Activated CD4-positive, alpha-beta memory T cell treated with anti-CD3 and anti-CD28 coated beads, Interleukin-2, amount 10 ng/mL, durations not matched to agents 7 days and 5 days (primary cell): ENCODE measurements at places on chromosomes 11 and 22.

- H3K4me3 ChIP-seq: no peak overlapping the region
- DNase-seq: no peak
- no peaks in the 10 kb centered on the region for H3K27me3 ChIP-seq
- H3K27ac ChIP-seq: no peak overlapping the region
- no peaks in the 10 kb centered on the region for H3K36me3 ChIP-seq
Measured at GRCh38 chr11:91459840-91460239, 764.8 kb upstream of the FAT3 start.

- H3K27ac ChIP-seq: no peak overlapping the region
- DNase-seq: no peak
- no peak overlapping the region for H3K4me3 ChIP-seq
- H3K36me3 ChIP-seq: no peaks in the 10 kb centered on the region
- no peaks in the 10 kb centered on the region for H3K27me3 ChIP-seq
Measured at GRCh38 chr11:66936311-66936711, 21.9 kb downstream of the PC start.

DNA sequence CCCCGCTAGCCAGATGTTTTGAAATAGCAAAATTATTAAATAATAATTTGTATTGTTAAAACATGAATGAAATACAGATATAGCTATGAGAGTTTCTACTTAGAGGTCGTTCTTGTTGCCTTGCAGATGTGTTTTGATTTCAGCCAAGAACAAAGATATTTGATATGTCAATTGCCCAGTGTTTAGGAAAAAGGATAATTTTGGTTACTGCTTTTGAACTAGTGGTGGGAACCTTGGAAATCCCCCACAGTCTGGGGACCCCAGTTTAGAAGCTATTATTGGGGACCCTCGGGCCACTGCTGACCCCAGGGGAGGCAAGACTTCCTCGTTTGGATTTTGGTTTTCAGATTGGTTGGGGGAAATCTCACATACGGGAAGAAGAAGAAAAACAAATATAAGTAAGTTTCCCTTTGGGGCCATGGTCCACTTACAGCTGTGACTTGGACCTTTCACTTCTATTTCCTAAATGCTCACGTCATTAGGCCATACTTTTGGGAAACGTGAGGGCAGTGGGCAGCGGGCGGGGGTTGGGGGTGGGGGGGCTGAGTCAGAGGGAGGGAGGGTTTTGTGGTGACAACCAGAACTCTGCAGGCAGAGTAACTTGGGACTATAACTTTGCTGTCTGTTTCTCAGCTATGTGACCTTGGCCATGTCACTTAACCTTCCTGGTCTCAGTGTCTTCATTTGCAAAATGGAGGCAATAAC lies 37.0 kb downstream of the LDLRAD3 start:
- no peaks in the 10 kb centered on the region for H3K4me1 ChIP-seq
- H3K27me3 ChIP-seq: no peaks in the 10 kb centered on the region
- no peak overlapping the region for H3K4me3 ChIP-seq
- DNase-seq: no peak

GRCh38 chr22:27159716-27160295 lies 502.4 kb downstream of the MIAT start:
- DNase-seq: no peak
- H3K4me1 ChIP-seq: no peaks in the 10 kb centered on the region
- no peak overlapping the region for H3K27ac ChIP-seq
- no peaks in the 10 kb centered on the region for H3K36me3 ChIP-seq
- H3K4me3 ChIP-seq: no peak overlapping the region

GRCh38 chr11:90757849-90758494 lies 535.1 kb upstream of the CHORDC1 start:
- H3K4me3 ChIP-seq: no peak overlapping the region
- no peaks in the 10 kb centered on the region for H3K27me3 ChIP-seq
- H3K36me3 ChIP-seq: no peaks in the 10 kb centered on the region

GRCh38 chr11:19995145-19995544 lies 165.1 kb downstream of the DBX1 start:
- H3K27me3 ChIP-seq: no peaks in the 10 kb centered on the region
- no peaks in the 10 kb centered on the region for H3K36me3 ChIP-seq
- no peak for DNase-seq
- no peaks in the 10 kb centered on the region for H3K4me1 ChIP-seq

- H3K36me3 ChIP-seq: no peaks in the 10 kb centered on the region
- peaks cover 13% of the 10 kb centered on the region for H3K4me1 ChIP-seq
- no peak for DNase-seq
- H3K4me3 ChIP-seq: peak overlapping the region; percentile 48
- H3K27ac ChIP-seq: no peak overlapping the region
Measured at GRCh38 chr11:130448039-130448415, 418 bp upstream of the ADAMTS15 start.

GRCh38 chr22:19622061-19622441 lies 92.3 kb upstream of the SEPTIN5 start:
- peaks cover 8% of the 10 kb centered on the region for H3K27me3 ChIP-seq
- peaks cover 6% of the 10 kb centered on the region for H3K4me1 ChIP-seq
- H3K27ac ChIP-seq: no peak overlapping the region
- H3K4me3 ChIP-seq: no peak overlapping the region
- no peaks in the 10 kb centered on the region for H3K36me3 ChIP-seq
- no peak for DNase-seq

DNA sequence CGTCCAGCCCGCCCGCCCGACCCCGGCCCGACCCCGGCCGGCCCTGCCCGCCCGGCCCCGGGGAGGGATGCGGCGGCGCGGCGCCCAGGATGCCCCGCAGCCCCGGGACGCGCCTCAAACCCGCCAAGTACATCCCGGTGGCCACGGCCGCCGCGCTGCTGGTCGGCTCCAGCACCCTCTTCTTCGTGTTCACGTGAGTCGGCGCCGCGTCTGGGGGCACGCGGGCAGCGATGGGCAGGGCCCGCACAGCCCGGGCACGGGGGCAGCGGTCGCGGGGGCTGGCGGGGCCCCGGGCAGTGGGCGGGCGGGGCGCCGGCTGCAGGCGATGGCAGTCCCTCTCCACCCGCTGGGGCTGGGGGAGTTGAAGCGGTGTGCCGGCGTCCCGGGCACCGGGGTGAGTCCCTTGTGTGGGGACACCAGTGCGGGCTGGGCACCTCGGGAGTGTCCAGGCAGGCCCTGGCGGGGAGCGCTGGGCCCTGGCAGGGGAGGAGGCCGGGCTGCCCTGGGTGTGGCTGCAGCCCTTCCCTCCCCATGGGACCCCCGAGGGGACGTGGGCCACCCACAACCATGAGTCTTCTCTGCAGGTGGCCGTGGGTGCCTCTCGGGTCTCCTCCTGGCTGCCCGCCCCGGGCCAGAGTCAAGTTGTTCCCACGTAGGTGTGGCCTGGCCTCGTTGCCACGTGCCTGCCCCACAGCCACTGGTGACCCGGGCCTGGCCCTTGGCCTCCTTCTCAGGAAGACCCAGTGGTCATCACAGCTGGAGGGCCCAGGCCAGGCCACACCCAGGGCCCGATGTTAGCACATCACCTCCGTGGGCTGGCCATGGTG lies 468 bp downstream of the ZDHHC8 start:
- H3K27me3 ChIP-seq: no peaks in the 10 kb centered on the region

DNA sequence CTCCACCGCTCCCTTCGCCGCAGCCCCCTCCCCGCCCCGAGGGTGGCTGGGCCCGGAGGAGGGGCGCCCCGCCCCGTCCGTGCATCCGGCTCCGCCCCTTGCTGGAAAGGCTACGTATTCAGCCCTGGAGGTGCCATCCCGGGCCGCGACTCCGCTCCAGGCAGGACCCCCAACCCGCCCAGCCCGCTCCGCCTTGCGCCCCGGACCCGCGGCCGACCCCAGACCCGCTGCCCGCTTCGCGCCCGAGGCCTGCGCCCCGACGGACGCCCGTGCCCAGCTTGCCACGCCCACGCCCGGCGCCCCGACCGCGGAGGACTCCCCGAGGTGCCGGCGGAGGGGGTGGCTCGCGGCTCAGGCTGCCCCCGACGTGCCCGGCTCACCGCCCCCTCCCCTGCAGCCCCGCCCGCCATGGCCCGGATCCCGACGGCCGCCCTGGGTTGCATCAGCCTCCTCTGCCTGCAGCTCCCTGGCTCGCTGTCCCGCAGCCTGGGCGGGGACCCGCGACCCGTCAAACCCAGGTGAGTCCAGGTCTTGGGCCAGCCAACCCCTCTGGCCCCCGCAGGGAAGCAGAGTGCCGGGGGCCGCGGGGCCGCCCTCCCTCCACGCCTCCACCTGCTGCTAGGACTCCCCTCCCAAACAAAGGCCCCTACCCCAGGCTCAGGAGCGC lies at the start of gene ADM2:
Gene ADM2, plus strand, starts transcription at position 104 of the 667 bp plus-strand sequence. Its CDS starts 305 bp downstream, at position 409.
- no peaks in the 10 kb centered on the region for H3K36me3 ChIP-seq
- H3K4me1 ChIP-seq: peaks cover 8% of the 10 kb centered on the region
- peak within 1 kb of the TSS; percentile 76 for H3K4me3 ChIP-seq
- DNase-seq: peak; percentile 75
- no peak within 1 kb of the TSS for H3K27ac ChIP-seq
- H3K27me3 ChIP-seq: peaks cover 9% of the 10 kb centered on the region
